Activated T-helper 1 cell treated with anti-CD3 and anti-CD28 coated beads, Interleukin-2, amount 50 U/mL, for 16 hours (primary cell): ENCODE measurements at places on chromosomes 3 and 15.

DNA sequence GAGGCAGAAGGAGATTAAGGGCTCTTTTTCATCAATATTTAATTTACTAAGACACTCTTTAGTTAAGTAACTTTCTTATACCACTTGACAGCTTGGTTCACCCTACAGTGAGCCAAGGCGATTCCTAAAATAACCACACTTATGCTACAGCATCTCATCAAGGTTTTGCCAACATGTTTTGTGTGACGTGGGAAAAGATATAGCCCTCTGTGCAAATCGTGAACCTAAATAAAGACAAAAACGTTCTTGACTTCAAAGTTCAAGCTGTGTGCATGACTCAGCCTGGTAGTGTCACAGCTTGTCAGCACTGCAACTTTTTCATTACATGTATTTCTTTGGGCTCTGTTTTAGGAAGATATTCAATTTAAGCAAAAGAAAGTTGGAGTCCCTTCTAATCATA, 297.0 kb upstream of the EPHA3 start:
- no peak for DNase-seq

- DNase-seq, result no peak
These were observed 108.8 kb upstream of the CCDC54 start for GRCh38 chr3:107268469-107268868.

DNA sequence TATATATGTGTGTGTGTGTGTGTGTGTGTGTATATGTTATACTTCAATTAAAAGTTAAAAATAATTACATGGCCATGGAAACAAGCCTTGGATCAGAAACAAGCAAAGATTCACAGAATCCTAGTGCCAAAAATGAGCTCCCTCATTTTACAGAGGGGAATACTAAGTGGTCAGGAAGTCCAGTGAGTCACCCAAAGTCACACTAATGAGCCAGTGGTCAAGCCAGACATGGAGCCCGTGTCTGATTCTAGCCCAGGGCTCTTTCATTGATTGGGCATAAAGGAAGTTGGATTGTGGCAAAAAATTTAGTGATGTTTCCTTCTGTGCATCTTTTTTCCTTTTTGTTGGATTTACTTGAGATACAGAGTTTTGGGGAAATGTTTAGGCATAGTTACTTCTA, 152.5 kb upstream of the NPHP3 start:
- DNase-seq, result no peak

GRCh38 chr15:74322558-74323180, 44.8 kb downstream of the CYP11A1 start:
- peak; percentile 22 for DNase-seq

- no peak for DNase-seq
These were observed 131.4 kb downstream of the ROBO1 start for GRCh38 chr3:79636372-79636771.

DNA sequence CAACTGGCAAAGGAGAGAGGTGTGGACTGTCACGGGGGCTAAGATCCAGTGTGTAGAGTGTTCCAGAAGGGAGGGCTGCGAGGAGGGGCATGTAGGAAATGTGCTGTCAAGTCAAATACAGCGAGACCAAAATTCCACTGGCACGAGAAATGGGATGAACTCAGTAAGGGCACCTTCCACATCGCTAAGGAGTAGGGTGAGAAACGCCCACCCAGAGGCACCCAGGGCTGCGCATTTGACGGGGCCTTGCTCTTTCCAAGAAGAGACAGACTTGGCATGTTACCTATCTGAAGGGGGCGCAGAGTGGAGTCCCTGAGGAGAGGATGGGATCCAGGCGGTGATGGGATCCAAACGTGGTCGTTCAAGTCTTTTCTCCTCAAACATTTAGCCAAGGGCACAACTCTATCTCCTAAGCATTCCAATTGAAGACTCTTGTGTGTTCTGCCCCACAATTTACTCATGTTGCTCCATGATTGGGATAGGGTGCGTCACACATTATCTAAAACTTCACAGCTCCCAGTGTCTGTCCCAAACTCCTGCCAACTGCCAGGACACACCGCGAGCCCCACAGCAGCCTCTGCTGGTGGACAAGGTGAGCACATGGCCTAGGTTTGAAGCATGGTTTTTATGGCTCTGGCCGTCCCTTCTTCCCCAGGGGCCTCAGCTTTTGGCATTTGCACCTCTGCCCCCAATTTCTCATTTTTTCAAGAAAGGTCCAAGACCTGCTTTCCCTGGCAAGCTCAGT, 7.6 kb downstream of the SELENOS start:
- no peak for DNase-seq

- no peak for DNase-seq
These were observed 121.8 kb upstream of the NLGN1 start for GRCh38 chr3:173275740-173276139.

DNA sequence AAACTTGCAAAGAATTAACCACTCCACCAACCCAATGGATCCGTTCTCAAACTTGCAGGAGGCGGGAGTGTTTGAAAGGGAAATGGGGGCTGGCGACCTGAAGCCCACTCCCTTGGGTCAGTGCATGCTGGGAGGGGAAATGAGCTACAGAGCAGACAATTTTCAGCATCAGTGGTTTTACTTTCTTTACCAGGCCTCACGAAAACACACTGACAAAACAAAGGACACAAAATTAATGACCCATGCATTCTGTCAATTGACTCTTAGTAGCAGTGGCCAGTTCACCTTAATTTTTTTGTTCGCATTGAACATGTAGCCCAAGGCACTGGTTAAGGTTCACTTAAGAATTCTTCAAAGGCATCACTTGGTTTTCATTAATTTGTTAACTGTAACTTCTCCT, 413.5 kb downstream of the MECOM start:
- no peak for DNase-seq

GRCh38 chr3:37241880-37242279, 67.5 kb upstream of the LRRFIP2 start:
- DNase-seq, result no peak

DNA sequence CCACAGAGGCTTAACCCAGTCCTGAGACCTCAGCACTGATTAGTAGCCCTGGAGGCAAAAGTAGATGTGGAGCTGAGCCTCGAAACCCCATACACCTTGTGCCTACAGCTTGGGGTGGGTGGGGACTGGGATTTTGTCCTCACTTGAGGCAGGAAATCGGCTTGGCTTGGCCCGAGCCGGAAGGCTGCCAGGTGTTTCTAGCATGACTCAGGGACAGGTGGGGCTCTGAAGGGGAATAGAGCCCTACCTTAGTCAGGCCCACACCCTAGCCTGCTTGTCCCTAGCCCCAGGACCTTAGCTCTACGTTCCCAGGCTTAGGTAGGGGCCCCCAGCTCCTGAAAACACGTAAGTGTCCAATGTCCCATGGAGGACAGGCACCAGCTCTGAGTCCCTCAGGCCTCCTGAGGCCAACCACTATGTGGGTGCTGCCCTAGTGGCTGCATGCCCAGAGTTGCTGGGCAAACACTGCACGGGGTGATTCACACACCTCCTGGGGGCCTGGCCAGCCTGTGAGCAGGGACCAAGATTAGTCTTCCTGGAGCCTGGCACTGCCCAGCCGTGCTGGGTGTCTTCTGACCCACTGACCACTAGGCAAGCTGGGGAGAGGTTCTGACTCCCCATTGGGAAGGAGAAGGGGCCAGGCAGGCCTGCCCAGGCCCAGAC, 3.1 kb downstream of the MST1R start:
- DNase-seq, result no peak

- no peak for DNase-seq
These were observed 5.5 kb upstream of the CD200 start for GRCh38 chr3:112327371-112327951.

DNA sequence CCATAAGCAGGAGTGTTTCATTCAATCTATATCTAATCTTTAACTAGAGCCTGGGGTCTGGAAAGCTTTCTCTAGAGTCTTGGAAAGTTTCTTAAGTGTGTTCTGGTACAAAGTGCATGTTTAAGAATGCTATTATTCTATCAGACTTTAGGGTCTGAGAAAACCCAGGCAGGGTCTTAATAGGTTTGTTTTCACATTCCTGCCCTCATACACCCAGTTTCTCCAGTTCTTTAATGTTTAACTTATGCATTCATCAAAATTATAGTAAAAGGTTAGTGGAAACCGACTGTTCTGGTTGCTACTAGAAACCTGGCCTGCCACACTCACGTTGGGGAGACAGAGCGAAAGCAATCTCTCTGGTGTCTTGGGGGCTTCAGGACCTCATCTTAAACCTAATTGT, 102.9 kb upstream of the WDR72 start:
- no peak for DNase-seq

DNA sequence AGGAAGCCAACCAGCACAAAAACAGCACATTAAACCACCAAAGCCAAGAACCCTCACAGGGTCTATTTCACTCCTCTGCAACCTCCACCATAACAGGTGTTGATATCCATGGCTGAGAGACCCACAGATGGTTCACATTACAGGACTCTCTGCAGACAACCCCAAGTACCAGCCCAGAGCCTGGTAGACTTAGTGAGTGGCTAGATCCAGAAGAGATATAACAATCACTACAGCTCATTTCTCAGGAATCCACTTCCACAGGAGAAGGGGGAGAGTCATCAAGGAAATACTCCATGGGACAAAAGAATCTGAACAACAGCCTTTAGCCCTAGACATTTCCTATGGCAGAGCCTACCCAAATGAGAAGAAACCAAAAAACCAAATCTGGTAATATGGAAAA, 168.1 kb upstream of the CD96 start:
- no peak for DNase-seq

GRCh38 chr3:17398959-17399551, 343.4 kb downstream of the TBC1D5 start:
- DNase-seq, result no peak

DNA sequence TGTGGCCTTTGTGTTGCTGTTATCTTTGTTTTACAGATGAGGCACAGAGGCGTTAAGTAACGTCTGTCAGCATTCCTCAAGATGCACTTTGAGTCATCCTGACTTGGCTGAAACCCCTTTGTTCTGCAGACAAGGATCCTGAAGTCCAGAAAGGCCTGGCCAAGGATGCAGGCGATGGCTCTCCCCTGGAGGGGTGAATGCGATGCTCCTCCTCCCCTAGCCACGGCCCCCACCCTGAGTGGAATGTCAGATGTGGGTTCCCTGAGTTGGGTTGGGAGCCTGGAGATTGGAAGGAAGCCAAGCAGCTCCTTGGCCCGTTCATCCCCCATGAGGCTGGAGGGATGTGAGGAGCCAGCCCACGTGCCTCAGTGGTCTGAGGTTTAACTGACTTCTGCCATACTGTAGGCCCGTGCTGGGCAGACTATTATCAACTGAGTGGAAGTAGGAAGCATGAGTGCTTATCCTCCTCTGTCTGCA, 43.3 kb downstream of the POMGNT2 start:
- DNase-seq, result no peak

- no peak for DNase-seq
These were observed 90.7 kb downstream of the CNTN6 start for GRCh38 chr3:1183320-1184048.

DNA sequence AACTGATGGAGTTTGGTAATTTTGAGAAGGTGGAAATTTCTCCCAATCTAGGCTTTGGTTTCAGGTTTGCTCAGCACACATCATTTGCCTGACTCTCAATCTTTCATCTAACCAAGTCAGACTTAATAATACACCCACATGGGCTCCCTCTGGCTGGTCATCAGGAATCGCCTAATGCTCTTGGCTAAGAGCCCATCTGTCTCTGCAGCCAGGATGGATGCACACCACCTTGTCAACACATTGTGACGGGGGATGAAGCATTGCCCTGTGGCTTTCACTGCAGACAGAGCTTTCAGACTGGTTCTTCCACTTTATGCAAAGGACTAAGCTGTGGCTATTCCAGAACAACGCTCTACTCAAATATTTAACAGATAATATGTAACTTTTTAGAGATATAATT, 3.0 kb upstream of the HDGFL3 start:
- no peak for DNase-seq

- DNase-seq, result no peak
These were observed 15.1 kb downstream of the PDZRN3 start for GRCh38 chr3:73609655-73610054.

GRCh38 chr3:107943786-107944523, 146.9 kb downstream of the CD47 start:
- no peak for DNase-seq

DNA sequence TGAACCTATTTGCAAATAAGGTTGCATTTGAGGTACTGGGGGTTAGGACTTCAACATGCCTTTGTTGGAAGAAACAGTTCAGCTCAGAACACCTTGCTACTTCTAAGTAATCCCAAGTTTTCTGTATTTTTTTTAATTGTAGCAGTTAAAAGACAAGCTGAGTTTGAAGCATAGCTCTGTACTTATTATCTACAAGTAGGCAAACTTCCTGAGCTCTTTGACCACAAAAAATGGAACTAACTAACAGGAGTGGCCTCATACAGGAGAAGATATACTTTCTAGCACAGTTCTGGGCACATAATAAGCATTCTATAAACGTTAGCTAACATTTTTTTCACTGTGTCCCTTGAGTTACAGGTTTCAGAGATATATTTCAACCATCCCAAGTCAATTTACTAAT, 159.2 kb downstream of the CHST2 start:
- no peak for DNase-seq

DNA sequence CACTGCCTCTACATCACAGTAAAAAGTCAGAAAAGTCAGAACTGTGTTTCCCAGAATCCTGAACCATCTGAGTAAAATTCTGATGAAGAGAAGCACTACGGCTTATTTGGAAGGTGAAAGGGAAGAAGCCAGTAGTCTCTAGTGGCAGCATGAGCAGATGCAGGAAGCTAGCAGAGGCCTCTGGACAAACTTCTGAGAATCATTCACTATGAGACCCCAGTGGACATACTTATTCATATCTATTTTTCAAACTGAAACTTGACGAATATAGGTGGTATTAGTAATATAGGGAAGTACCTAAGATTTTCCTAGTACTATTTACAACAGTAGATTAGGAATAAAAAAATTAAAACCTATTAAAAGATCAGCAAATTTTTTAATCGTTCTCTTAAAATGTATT, 272.8 kb upstream of the TTC14 start:
- DNase-seq, result no peak

DNA sequence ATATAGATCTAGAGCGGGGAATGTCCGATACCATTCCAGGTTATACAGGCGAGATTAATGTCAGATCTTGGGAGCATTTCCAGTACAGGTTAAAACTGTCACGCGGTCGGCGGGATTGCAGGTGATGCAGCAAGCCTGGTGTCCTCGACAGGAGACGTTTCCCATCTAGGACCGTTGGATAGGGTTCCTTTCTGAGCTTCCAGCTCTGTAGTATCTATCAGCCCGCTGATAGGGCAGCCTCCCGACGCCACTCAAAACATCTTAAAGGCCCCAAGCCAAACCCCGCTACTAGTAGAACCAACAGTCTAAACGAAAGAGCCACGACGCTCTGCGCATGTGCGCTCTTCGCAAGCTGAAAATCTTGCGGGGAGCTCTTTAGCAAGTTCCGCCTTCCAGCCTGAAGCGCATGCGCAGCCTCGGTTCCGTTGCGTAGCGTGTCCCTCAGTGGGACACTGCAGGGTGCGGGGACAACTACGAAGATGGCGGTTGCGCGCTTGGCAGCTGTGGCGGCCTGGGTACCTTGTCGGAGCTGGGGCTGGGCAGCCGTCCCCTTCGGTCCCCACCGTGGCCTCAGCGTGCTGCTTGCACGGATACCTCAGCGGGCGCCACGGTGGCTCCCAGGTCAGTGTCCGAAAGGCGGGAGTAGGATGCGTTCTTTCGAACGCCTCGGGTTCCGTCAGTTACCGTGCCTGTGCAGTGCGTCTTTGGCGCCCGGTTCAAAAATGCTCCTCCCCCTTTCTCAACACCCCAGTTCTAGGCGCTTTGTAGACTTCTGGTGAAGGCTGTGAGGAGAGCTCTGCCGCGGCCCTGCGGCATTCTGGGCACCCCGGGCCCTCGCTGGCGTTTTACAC, at the start of gene ABHD10:
Gene ABHD10, plus strand, starts transcription at position 444 of the 851 bp plus-strand sequence. Its CDS starts 36 bp downstream, at position 480.
- peak; percentile 91 for DNase-seq

- no peak for DNase-seq
These were observed 29.0 kb downstream of the CCDC12 start for GRCh38 chr3:46947546-46947901.
